ENCODE measurements at places on chromosomes 7 and 10.

DNA sequence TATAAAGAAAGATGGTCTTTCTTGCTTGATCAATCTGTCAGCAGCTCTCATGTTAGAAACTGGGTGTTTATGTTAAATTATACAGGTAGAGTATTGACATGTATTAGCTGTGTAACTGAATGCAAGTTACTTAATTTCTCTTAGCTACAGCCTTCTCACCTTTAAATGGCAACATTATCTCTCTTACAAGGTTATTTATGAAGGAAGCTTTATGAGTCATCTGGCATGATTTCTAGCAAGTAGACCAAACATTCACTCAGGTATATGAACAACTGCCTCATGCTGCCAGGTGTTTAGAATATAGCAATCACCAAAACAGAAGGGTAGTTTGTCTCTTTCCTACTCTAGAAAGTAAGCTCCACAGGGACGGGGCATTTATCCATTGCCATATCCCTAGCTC is 8.5 kb downstream of the ARL4A start:
- no peak for DNase-seq

DNA sequence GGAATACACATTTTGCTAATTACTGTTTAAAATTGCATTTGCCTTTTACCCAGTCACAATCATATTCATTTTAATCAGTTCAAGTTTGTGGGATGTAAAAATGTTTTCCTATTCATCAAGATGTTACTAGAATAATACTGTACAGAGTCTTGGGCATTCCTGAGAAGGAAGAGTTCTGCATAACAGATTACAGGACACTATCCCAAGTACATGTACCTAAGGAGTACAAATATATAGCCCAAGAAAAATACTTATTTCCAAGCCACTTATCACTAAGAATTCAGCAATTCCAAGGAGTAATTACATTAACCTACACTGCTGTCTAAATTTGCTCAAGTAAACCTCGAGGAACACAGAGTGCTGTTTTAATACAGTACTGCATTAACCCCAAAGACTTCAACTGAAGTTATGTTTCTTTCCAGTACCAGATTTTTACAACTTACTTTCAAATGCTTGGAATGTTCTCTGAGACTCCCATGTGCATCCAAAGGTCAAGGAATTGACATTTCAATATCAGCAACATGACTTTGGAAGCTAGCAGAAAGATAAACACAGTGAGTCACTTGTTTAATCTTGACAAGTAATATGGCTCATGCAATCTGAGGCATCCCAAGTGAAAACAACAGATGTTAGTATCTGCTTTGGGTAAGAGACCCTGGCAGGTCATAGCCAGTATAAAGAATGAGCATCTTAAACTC is 125.4 kb upstream of the BET1 start:
- DNase-seq, result no peak

- DNase-seq, result no peak
These were observed 13.6 kb upstream of the COL17A1 start for GRCh38 chr10:104099269-104099668.

DNA sequence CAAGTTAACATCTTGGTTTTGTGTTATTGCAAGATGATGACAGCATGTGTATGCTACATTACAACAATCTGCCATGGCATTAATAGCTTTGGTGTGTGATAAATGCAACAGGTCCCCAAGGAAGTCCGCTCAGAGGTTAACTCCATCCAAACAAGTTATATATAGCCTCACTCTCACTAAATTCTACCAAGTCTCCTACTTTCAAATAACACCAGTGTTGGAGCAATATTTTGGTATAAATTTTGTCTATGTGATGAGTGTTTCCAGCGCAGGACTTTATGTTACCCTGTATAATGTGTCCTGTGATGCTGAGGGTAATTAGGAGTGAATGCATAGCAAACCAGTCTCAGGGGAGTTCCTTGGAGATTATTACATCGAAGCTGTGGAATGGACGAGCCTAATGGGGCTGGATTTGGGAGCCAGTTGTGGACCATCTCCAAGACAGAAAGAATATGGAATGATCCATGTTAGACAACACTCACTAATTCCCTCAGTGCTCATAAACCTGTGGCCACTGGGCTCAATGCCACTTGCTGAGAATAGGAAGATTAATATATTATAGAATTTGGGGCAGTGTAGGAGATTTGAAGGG is 127.6 kb upstream of the CXCL12 start:
- no peak for DNase-seq

GRCh38 chr7:2074691-2075090 is 158.1 kb downstream of the MAD1L1 start:
- no peak for DNase-seq

DNA sequence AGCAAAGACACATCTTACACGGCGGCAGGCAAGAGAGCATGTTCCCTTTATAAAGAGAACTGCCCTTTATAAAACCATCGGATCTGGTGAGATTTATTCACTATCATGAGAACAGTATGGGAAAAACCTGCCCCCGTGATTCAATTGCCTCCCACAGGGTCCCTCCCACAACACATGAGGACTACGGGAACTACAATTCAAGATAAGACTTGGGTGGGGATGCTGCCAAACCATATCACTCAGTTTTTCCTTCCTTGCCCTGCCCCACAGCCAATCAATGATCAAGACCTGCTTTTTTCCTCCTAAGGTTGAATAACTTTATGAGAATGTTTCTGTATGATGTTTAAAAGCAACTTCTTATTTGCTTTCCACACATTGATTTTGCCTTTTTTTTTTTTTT is 3.1 kb upstream of the PTPRE start:
- no peak for DNase-seq

GRCh38 chr7:26853788-26854393 is 10.5 kb downstream of the SKAP2 start:
- DNase-seq, result no peak

DNA sequence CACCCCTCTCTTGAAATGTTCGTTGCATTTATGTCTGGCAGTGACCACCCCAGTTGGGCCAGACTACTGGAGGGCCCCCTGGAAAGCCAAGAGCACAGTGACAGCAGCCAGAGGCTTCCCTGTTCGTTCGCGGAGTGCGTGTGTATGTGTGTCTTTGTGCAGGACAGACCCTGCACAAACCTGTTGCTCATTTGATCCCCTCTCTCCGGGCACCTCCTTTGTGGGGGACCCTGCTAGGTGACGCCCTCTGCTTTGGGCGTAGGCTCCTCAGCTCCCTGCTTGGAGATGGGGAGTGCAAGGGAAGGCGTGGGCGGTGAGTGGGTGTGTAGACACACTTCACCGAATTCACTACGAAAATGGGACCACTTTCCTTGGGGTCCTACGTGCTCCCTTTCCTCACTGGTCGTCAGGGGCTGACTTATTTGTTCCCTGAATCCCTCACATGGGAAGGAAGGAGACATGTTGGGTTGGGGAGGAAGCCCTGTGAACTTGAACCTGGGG is 38.7 kb downstream of the AGAP3 start:
- DNase-seq, result no peak

- no peak for DNase-seq
These were observed 116.0 kb downstream of the SLIT1 start for GRCh38 chr10:97069576-97070362.

- DNase-seq, result no peak
These were observed 27.9 kb downstream of the CADPS2 start for GRCh38 chr7:122858320-122858719.

DNA sequence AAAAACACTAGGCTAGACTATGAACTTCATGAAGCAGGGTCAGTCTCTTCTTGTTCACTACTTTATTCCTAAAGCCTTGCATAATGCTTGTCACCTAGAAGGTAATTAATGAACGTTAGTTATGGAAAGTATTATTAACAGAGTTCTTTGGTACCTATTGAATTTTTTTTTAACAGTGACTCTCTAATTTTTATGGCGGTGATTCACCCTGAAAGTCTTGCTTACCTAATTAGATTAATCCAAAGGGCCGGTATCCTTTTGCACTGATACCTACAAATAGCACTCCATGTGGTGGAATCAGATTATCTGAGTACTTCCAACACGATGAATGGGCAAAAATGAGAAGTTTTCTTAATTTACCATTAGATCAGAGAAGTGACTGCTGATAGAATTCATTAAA is 31.7 kb downstream of the STAM start:
- DNase-seq, result no peak

- no peak for DNase-seq
These were observed 4.6 kb downstream of the DENND11 start for GRCh38 chr7:141697211-141697871.

GRCh38 chr7:158996214-158997109 is 140.1 kb downstream of the DYNC2I1 start:
- no peak for DNase-seq

DNA sequence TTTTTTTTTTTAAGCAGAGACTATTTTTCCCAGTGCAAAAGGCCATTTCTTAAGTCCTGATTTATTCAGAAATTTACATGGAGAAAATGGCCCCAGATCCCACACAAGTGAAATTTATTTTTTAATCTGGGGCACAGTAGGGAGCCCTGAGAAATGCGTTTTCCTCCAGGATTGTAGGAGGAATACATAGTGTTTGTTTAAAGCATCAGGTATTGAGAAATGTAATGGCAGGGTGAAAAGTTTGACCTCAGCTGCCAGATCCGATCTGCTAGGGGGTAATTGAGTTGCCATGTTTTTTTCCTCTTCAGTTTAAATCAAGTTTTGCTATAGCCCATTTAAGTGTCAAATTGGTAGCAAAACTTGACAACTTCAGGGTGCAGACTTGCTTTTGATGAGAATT is 110.0 kb downstream of the LRMDA start:
- no peak for DNase-seq

DNA sequence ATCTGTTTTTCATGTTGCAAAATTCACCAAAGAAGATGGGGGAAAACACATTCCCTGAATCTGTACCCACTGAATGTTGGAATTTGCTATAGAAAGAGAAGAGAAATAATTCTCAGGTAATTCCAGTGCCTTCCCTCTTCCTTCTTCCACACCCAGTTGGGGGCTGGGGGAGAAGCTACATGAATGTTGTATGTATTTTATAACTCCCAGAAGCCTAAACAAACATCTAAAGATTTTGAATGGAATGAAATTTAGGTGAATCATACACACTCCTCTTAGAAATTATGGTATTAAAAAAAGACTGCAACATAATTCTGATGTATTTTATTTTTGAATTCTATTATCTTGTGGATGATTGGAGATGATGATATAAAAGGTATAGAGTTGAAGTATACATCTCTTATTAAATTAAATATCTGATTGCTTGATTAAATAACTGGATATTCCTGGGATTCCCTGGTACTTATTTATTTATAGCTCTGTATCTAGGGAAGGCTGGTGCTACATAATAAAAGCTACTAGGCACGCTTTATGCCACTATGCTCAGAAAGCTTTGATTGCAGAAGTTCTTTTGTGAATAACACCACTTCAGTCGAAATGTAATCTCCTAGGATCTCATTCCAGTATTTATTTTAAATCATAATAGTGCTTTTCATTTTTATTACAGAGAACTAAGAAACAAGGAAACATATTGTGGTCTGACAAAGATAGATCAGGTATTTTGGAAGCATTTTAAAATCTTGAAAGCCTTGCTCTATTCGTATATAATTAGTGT is 98.5 kb downstream of the MCU start:
- DNase-seq, result no peak

DNA sequence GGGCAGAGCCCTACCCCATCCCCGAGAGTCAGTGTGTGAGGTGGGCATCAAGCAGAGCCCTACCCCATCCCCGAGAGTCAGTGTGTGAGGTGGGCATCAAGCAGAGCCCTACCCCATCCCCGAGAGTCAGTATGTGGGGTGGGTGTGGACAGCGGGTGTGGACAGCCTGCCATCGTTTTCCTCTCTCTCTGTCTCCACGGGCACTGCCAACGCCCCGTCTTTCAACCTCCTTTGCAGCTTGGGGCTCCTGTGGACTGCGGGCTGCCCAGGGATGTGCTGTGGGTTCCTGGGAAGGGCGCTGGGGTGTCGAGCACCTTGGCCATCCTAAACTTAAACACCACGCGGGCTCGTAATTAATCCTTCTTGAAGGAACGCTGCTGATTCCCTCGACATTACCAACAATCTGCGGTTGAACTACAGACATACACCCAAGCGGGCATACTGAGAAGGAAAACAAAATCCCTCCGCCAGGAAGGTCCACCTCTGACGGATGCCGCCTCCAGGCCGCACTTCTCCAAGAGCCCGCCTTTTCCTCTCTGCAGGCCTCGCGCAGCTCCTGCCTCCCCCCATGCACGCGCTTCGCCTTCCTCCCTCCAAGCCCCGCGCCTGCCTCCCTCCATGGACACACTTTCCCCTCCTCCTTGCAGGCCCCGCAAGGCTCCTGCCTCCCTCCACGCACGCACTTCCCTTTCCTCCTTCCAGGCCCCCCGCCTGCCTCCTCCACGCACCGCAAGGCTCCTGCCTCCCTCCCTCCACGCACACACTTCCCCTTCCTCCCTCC is 65.1 kb downstream of the ADARB2 start:
- no peak for DNase-seq

DNA sequence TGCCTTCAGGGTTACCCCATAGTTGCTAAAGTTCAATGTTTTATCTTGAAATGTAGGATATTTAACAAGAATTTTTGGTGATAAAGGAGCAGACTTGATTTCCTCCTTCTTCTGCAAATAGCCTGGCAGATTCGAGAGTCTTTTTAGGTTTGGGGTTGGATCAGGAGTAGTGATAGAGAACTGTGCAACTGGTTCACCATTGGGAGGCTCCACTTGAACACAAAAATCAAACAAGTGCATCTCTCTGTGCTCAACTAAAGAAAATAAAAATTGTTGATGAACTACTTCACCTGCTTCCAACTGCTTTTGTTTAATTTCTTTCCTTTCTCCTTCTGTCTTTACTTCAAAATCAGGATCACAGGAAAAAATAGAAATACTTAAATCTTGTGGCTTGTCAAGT is 58.5 kb downstream of the MACC1 start:
- DNase-seq, result no peak

- no peak for DNase-seq
These were observed 320.7 kb downstream of the GPR37 start for GRCh38 chr7:124444696-124445480.

DNA sequence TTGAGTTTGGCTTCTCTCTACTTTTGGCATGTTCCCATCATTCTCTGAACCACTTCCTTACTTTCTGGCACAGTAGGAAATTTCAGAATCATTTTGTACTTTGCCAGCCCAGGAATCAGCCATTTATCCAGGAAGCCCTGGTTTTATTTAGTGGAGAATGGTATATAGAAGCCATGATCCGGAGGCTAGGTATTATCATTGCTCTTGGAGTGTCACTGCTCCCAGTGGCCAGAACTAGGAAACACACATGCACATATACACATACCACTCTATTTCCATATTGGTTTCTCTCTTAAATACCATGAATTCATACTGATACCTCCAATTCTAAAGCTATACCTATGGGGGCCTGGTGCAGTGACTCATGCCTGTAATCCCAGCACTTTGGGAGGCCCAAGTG is 36.3 kb downstream of the SUFU start:
- DNase-seq, result no peak

Measured in endothelial cell (in vitro differentiated cells).